ENCODE measurements at places on chromosomes 4 and X.
A peak's percentile ranks its signal among the peaks of the same experiment; 100 is the strongest.

DNA sequence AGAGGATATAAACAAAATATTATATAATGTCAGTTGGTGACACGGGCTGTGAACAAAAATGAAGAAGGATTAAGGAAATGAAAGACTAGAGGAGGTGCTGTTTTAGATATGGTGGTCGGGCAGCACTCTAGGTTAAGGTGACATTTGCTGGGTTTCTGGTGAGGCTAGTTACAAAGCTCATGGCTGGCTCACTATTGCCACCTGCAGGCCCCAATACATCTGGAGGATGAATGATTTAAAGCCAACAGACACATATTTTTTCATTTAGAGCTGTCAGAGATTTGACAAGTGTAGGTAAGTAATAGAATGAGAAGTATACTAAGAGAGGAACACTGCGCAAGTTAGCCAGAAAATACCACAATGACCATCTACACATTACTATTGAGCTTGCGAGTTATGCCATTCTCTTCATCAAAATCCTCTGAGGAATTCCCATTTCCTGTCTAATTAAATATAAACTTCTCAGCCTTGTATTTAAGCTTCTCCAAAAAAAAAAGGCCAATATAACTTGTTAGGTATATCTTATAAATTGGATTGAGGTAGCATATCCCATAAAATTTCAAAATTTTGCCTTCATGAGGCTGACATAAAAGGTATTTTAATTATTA lies 6.4 kb upstream of the FGG start:
- DNase-seq = peak; percentile 3

GRCh38 chr4:112378858-112379257 lies 81.7 kb downstream of the ALPK1 start:
- no peak for DNase-seq

GRCh38 chr4:15336410-15337167 lies 91.2 kb upstream of the C1QTNF7 start:
- no peak for DNase-seq

DNA sequence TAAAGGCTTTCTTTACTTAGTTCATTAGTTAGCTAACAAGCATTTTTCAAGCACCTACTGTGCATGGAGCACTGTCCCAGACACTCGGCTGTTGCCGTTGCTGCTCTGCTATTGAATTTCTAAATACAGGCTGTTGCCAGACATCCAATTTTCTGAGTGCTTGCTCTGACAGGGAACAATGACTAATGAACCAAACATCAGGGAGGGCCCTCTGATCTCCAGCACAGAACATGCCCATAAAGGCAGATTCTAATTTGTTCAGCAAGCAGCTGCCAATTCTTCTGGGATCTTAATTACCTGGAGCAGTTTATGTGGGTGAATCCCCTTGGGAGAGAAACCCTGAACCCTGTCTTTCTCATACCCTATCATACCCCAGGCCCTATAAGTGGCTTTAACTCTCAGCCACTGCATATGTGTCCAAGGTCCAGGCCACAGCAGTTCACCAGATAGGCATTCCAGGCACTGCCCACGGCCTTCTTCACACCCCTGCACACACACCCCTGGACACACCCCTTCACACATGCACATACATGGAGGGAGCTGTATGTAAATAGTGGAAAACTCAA lies 27.9 kb downstream of the TSC22D3 start:
- DNase-seq = no peak

- no peak for DNase-seq
Observed at GRCh38 chr4:76856243-76857073, 41.5 kb downstream of the SOWAHB start.

DNA sequence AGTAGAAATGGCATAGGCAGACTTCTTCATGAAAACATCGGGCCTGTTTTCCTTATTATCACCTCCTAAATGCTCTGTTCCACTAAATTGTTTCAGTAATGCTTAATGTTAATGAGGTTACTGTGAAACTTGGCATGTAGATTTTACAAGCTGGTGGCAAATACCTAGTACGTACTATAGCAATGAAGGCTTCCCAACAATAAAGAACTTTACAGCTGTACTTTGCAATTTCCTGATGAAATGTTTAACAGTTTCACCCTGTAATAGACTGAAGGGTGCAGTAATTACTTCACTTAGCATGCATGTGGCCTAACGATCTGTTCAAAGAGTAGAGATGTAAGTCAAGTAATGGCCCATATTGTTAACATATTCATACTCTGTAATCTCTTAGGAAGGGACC lies 524.7 kb downstream of the IL15 start:
- no peak for DNase-seq

GRCh38 chr4:126939401-126939800 lies 693.4 kb upstream of the INTU start:
- DNase-seq = no peak

DNA sequence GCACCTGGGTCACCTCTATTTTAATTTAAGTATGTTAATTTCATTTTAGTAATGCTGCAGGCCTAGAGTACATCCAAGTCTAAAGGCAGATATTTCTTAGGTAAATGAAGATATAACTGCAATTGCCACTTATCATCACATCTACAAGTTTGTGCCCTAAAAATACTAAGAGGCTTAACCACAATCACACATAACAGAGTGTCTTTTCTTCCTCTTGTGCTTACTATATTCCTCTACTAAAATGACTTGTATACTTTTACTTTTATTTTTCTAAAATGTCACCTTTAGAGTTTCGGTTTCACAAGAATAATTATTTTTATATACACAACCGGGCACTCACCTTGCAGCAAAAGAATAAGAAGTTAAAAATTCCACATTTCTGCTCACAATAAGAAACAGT lies 77.9 kb downstream of the EFHC2 start:
- no peak for DNase-seq
